ENCODE measurements at places on chromosomes 5 and 9. TPM values are rescaled to one million over a fixed set of nuclear protein-coding genes. Genes with fewer than 3 reads are reported as not detected.

The ADAMTS2 gene
- polyA plus RNA-seq, result not detected

The CCDC183 gene
- 0.06 TPM for polyA plus RNA-seq

The OCLN gene
- polyA plus RNA-seq, result 4.6 TPM

The RNF183 gene
- not detected for polyA plus RNA-seq

The GMCL2 gene
- not detected for polyA plus RNA-seq

The LCN1 gene
- not detected for polyA plus RNA-seq

DNA sequence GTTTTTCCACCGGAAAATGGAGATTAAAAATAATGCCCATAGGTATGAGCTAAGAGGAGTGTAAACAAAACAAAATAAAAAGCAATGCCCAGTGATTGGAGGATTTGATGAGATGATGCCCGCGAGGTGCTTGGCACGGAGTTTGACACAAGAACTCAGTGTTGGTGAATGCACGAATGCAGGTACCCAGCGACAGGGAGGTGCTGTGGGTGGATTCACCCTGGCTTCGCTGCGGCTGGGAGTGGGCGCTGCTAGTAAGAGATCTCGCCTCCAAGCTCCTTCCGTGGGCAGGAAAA lies 526 bp upstream of the STXBP1 start:
- no peak for DNase-seq

- peak; percentile 94 for DNase-seq
Measured at GRCh38 chr5:172361566-172362238, 78.1 kb upstream of the UBTD2 start.

- no peak for DNase-seq
Measured at GRCh38 chr9:69308206-69308931, 16.6 kb upstream of the ENTREP1 start.

GRCh38 chr5:78514427-78515330 lies 133.9 kb downstream of the LHFPL2 start:
- no peak for DNase-seq

GRCh38 chr5:116420540-116420939 lies 154.1 kb downstream of the SEMA6A start:
- DNase-seq, result no peak

DNA sequence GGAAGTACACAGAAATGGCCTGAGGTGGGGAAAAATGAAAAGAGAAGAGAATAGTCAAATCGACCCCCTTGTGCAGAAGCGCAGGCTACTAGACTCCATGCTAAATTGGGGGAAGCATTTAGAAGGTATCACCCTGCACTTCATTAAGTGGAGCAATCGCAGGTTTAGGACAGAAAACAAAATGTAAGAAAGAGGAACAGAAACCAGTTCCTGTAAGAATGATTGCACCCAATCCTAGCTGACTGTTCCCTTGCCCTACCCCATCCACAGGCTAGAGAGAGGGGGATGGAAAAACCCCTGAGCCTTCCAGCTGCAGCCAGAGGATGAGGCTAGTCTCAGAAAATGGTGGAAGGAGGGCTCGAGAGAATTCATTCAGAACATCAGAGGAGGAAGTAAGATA lies 23.9 kb upstream of the PPP1R2B start:
- DNase-seq, result no peak

DNA sequence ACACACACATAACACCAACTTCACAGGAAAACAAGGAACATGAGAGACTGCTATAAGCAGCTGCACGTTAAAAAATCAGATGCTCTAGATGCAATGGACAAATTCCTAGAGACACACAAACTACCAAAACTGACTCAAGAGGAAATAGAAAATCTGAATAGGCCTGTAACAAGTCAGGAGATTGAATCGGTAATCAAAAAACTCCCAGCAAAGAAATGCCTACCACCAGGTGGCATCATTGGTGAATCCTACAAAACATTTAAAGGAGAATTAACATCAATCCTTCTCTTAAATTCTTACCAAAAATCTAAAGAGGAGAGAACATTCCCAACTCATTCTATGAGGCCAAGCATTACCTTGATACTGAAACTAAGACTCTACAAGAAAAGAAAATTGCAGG lies 54.9 kb downstream of the NDST1 start:
- no peak for DNase-seq

DNA sequence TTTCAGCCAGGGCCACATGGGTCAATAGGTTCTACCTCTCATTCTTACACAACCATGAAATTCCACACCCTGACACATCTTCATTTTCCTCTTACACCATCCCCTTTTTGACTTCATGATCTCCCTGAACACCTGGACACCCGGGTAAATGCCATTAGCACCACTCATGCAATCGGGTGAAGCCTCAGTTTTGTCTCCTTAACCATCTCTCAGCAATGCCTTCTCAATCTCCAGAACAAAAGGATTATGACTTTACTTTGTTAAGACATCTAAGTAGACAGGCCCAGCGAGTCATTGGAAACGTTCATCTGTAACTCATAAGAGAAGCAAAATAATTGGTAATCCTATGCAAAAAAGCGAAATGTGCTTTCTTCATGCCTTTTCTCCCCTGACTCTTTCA lies 49.9 kb downstream of the ADAMTS12 start:
- DNase-seq, result peak; percentile 5

DNA sequence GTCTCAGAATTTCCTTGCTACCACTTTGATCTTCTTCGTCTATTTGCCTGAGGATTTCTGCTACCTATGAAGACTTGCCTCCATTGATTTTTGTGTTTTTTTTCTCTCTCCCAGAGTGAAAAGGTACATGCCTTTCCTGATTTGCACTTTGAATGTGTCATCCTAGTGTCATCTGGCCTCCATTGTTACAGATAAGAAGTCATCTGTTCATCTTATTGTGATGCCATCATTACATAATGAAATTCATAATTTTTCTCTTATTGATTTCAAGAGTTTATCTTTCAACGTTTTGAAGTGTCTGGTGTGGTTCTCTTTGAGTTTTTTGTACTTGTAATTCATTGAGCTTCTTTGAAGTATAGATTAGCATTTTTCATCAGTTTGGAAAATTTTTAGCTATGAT lies 144.8 kb downstream of the SH3GL2 start:
- no peak for DNase-seq

- DNase-seq, result no peak
Measured at GRCh38 chr9:113471566-113471965, 8.0 kb downstream of the RGS3 start.

DNA sequence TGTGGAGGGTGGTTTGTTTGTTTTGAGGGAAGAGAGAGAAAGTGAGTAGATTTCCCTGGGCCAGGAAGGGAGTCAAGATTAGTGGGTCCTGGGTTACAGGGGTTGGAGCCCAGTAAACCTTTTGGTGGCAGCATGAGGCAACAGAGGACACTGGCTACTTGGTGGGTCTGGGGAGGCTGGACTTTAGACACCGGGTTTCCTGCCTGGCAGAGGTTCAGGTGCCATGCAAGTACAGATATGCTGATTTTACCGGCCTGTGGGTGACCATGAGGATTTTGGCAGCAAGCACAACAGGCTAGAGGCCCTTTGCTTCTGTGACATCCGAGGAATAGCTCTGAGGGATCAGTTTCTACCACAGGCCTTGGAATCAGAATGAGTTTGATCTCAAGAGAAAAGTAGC lies 18.9 kb downstream of the MAST4 start:
- no peak for DNase-seq

DNA sequence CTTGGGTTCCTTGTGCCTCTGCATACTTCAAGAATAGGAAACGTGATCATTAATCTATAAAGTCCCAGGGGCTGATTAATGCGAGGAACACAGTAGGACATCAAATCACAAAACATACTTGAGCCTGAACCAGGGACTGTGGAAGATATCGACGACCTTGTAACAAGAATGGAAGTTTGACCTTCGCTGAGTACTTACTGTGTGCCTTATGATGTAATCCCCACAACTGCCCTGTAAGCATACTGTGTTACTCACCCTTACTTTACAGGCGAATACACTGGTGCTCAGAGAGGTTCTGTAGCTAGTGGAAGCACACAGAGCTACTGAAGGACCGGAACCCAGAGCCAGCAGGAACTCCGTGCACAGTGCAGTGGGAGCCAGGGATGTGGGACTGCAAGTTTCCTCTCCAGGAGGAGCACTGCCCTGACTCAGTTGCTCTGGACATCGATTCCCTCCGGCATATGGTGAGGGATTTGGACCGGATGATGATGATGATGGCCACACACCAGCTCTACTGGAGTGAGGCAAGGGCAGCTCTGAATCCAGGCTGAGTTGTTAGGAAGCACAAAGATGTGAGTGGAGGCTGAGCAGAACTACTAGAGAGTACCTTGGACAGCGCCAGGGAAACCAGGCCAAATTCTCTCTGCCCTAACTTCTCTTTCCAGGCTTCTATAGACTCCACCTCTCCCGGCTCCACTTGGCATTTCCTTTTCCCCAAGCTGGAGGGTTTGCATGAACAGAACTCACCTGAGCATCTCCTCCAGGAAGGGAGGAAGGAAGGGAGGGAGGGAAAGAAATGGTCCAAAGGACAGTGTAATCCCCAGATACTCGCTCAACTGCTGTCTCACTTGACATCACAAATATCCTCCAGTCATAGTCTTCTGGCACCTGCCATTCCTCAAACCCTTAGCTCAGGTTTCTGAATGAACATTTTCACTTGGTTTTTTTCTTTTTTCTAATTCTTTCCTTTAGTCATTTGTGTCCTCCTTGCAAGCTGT lies 1.5 kb upstream of the GABBR2 start:
- DNase-seq, result no peak

DNA sequence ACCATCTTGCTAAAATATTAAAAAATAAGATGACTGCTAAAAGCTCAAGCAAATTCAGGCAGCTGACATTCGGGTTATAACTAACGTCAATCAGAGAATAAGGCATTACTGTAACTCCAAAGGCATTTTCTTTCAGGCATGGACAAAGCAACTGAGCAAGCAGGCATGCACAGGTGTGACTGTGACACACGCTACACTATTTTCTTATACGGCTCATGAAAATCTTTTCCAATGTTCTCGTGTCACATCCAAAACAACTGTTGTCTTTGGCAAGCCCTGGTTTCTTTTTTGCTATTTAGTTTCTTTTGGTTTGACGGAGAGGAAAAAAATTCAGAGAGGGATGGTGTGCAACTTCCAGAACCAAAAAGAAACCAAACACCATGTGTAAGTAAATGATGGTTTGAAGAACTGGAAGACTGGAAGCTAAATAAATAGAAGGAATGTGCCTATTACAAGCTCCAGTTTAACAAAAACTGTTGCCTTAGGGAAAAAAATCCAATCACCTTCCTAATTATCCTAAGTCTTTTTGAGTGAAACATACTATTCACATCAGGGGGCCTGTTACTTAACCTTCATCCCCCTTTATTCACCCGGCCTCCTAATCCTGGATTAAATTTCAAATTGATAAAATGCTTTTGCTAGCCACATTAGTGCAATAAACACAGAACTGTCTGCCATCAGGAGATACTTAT lies 277.6 kb downstream of the PSAT1 start:
- DNase-seq, result no peak

DNA sequence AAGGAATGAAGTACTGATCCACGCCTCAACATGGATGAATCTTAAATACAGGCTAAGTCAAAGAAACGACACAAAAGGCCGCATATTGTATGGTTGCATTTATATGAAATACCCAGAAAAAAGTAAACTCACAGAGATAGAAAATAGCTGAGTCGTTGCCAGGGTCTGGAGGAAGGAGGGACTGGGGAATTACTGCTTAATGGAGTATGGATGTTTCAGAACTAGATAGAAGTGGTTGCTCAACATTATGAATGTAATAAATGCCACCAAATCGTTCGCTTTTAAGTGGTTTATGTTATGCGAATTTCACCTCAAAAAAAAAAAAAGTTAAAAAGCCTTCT lies 784 bp upstream of the MSANTD3 start:
- DNase-seq, result no peak

DNA sequence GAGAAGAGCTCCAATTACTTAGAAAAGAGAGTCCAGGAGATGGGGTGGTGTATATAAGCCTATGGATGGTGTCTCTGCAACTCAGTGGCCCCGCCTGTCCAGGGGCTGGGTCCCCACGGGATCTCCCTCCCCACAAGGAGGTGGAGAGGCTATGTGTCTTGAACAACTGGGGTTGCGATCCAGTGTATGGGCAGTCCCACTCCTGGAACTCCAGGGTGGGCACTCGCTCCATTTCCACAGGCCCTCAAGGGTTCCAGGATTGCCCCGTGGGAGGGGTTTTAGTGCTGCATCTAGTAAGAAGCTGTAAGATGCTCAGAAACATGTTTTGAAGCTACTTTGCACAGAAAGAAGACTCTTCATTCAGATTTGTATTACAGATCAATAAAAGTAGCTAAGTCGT lies 558 bp upstream of the SMAD5 start:
- no peak for DNase-seq

DNA sequence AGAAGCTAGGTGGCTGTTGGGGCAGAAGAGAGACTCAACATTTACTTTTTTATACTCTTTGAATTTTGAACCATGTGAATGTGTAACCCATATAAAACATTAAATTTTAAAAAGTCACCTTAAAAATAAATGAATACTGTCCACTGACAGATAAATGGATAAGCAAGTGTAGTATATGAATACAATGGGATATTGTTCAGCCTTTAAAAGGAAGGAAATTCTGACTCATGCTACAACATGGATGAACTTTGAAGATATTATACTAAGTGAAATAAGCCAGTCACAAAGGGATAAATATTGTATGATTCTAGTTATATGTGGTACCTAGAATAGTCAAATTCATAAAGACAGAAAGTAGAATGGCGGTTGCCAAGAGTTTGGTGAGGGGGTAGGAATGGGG lies 113.9 kb downstream of the TMEM174 start:
- DNase-seq, result no peak

DNA sequence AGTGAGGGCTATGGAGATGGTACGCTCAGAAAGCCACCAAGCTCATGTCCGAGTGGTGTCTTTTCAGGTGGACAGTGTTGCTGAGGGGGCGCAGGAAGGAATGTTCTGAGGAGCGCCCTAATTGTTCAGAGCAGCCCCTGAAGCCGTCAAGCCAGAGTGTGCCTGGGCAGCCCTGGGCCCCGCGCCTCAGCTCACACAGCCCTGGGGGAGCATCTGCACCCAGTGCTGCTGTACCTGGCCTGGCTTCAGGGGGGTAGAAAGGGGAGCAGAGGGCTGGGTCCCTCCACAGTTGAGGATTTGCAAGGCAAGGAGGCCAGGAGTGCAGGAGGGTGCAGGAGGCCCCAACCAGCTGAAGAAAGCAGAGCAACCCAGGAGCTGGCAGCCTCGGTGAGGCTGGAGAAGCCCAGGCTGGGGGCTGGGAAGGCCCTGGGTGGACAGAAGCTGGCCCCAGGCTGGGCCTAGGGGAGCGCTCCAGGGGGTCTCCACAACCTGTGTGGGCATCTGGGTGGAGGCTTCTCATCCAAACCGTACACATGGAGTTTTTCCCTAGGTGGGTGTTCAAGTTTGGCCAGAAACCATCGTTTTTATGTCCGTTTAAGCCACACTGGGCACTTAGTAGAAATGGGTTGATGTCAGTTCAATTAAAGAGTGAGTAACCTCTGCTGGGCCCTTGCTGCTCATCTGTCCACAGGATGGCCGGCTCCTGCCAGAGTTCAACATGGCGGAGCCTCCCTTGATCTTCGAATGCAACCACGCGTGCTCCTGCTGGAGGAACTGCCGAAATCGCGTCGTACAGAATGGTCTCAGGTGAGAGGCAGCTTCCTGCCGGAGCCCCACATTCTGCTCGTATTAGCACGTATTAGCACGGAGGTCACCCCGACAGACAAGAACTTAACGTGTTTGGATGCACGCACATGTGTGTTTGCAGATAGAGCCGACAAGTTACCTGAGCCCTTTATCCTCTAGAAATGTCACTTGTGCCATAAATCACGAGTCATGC lies 62.0 kb upstream of the CACNA1B start:
- DNase-seq, result no peak

All from keratinocyte (primary cell).